Choroid plexus epithelial cell (primary cell): ENCODE measurements at places on chromosomes 3 and 15.

DNA sequence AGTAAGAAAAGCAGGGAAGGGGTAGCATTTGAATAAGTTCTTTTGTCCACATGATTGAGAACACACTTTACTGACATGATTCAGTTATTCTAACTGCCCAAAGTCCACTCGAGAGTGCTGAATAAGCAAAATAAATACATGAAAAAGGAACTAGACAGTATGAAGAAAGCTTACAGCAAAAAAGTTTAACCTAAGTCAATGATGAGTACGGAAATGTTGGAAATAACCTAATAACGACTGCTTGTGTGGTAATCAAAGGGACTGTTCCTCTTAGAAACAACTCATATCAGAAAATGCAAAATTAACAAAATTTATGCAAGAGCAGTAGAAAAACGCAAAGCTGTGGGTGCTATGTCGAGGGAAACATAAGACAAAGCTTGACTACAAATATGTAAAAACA, 36.6 kb downstream of the DMXL2 start:
- DNase-seq = no peak

- no peak for DNase-seq
Observed at GRCh38 chr3:40324621-40325020, 15.1 kb downstream of the EIF1B start.

DNA sequence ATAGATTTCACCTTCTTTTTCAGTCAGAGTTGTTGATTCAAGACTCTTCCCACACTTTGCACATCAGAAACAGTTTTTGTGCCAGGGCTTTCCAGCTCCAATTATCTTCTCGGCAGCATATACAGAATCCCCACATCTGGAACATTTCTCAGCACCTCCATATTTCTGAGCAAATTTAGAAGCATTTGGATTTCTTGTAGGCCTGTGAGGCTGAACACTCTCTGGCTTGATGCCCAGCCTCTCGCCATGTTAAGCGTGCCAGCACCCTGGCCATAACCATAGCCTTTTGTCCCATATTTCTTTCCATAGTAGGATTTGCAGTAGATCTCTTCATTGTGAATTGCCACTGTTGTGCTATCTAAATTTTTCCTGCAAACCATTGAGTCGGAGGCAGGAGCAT, 28.3 kb downstream of the CD80 start:
- DNase-seq = no peak

GRCh38 chr15:68196445-68197169, 8.5 kb downstream of the CALML4 start:
- no peak for DNase-seq
